ENCODE measurements at places on chromosomes 11 and 22. TPM values are rescaled to one million over a fixed set of nuclear protein-coding genes. Genes with fewer than 3 reads are reported as not detected.

Gene ZNF202
- 24.5 TPM for total RNA-seq

Gene ARHGAP32
- 44.6 TPM for total RNA-seq

Gene KRTAP5-8
- total RNA-seq: not detected

Gene KCNK4
- total RNA-seq: 1.1 TPM

Gene OR5T3
- total RNA-seq: not detected

Gene SLN
- not detected for total RNA-seq

Gene GPHA2
- total RNA-seq: not detected

Gene MRGPRX4
- total RNA-seq: not detected

Gene PKP3
- 36.8 TPM for total RNA-seq

Gene PPFIA1
- total RNA-seq: 101 TPM

Gene APOBEC3G
- total RNA-seq: 4.8 TPM

Gene ART1
- total RNA-seq: not detected

Gene P2RX6
- 0.46 TPM for total RNA-seq

Gene NFRKB
- 58.8 TPM for total RNA-seq

Gene BATF2
- total RNA-seq: 1.6 TPM

Gene AHNAK
- total RNA-seq: 844 TPM

Gene SLC1A2
- 0.21 TPM for total RNA-seq

Gene ASRGL1
- 43.2 TPM for total RNA-seq

Gene DTX4
- 0.21 TPM for total RNA-seq

Gene CHRNA10
- total RNA-seq: 6.8 TPM

Gene TSSK2
- not detected for total RNA-seq

Gene OR8G5
- total RNA-seq: not detected

Gene IGLL5
- total RNA-seq: not detected

Gene RAG1
- total RNA-seq: 0.44 TPM

Gene OR51B2
- not detected for total RNA-seq

Gene UCP2
- 68.8 TPM for total RNA-seq

Gene APOBEC3F
- 7.7 TPM for total RNA-seq

Gene C11orf97
- not detected for total RNA-seq

Gene NUP98
- total RNA-seq: 244 TPM

Gene DENND5A
- total RNA-seq: 136 TPM

Gene RHOD
- total RNA-seq: 33.5 TPM

Gene RFPL3
- not detected for total RNA-seq
